ENCODE measurements at places on chromosomes 11 and 22.

GRCh38 chr11:118436639-118437207, 431 bp downstream of the KMT2A start:
- DNase-seq, result no peak

GRCh38 chr11:20670932-20671403, 1.6 kb downstream of the NELL1 start:
- no peak for DNase-seq

DNA sequence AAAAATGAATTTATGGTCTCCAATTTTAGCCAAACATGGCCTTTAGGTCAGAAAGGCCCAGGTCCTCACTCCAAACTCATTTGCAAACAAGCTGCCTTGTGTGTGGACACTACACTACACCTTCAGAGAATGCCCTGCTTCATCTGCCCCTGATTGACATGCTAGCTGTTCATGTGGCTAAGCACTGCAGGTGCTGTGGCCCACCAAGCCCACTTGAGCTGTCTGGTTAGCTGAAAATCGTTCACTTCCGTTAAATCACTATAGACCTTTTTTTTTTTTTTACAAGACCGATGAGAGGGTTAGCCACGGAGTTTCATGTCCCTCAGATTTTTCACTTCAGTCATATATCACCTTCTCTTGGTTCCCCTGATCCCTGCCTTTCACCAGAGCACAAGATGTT, 39.3 kb downstream of the NF2 start:
- no peak for DNase-seq

DNA sequence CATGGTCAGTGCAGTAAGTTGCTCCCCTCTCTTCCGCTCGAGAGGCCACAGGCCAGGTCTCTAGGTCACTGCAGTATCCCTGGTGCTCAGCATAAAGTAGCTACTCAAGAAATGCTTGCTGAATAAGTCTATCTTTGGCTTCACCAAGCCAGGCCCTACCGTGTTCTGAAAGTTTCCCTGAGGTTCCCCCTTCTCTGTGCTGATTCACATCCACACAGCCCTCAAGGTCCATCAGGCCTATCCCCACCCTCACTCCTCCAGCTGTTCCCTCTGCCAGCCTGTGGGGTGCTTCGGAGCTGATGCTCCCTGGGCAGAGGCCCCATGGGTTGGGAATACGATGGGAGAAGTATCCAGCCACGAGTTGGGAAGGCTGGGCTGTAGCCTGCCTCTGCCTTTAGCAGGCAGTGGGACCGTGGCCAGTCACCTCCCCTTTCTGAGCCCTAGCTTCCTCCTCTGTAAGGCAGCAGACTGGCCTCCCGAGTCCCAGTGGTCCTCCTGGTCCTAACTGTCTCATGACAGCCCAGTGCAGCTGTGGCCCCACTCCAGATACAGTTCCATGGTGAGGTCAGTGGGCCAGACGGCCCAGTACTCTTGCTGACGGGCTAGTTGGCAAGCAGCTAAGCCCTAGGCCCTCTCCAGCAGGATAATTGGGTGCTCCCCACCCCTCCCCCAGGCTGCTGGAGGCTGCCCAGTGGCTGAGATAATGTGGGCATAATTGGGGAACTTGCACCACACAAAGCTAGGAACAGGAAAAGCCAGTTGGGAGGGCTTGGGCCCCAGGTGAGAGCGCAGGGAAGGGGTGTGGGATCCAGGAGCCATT, 48.2 kb downstream of the NECTIN1 start:
- peak; percentile 45 for DNase-seq

GRCh38 chr11:26950260-26950719, 43.6 kb upstream of the FIBIN start:
- DNase-seq, result peak; percentile 33

GRCh38 chr22:43273902-43274484, 69.2 kb downstream of the SCUBE1 start:
- DNase-seq, result peak; percentile 73

DNA sequence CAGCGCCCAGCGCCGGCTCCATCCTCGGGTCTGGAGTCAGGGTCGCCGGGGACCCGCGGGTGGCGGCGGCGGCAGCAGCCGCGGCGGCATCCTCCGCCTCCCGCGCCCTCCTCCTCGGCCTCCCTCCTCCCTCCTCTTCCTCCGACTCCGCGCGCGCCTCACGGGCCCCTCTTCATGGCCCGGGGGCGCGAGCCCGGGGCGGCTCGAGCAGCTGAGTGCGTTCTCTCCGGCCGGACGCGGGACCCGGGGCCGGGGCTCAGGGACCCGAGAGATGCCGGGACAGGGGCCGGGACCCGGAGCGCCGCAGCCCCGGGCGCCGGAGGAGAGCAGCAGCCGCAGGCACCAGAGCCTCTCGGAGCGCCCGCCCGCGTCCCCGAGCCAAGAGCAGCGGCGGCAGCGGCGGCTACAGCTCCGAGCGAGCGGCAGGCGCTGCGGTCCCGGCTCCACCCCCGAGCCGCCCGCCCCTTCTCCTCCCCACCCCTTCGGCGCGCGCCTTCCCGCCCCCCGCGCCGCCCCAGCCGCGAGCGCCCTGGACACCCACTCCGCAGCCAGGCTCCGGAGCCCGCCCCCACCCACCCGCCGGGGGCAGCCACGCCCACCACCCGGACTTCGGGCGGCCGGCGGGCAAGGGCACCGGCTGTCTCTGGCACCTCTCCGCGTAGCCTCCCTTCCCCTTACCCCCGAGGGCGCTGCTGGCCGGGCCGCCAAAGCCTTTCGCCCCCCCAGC, at the start of gene CHST1:
Gene CHST1, minus strand, starts transcription at position 417 of the 727 bp plus-strand sequence. CDS start 14,699 bp downstream, outside the sequence.
- peak; percentile 62 for DNase-seq

- DNase-seq, result no peak
These were observed 305.9 kb downstream of the BRD1 start for GRCh38 chr22:49521787-49522224.

DNA sequence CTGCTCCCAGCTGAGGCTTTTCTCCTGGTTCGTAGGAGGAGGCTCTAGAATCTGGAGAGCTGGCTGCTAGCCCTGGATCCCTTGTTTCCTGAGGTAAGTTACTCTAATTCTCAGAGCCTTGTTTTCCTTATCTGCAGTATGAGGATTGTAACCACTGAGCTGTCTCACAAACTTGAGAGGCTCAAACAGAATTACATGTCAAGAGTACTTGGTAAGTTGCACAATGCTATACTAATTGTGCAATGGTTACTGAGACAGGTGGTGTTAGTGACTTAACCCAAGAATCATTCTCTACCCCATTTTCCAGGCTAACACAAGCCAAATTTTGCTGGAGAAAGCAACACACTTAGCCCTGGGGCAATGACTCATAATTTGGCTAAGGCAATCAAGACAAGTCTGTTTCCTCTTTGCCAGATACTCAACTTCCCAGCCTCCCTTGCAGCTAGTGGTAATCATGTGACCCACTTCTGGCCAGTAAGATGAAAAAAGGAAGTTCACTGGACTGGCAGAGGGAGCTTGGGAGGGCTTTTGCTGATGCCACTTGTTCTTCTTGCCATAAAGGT, 348.0 kb downstream of the TENM4 start:
- peak; percentile 88 for DNase-seq

DNA sequence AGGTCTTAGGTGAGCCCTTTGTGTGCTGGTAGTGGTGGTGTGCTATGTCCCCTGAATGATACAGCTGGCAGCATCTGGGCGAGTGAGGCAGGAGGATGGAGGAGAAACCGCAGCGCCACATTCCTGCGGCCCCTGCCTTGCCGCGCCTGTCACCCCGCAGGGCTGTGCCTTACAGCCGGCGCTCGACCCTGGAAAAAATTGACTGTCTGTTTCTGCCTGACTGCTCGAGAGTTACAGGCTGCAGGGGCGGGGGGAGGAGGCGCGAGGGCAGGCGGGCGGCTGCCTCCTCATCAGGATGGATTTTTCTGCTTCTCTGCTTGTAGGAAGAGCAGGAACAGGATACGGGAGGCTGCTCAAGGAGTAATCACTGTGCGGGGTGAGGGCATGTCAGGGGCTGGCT, 443.4 kb downstream of the MIAT start:
- peak; percentile 94 for DNase-seq

GRCh38 chr11:35144806-35145205, 5.8 kb downstream of the CD44 start:
- DNase-seq, result peak; percentile 38

DNA sequence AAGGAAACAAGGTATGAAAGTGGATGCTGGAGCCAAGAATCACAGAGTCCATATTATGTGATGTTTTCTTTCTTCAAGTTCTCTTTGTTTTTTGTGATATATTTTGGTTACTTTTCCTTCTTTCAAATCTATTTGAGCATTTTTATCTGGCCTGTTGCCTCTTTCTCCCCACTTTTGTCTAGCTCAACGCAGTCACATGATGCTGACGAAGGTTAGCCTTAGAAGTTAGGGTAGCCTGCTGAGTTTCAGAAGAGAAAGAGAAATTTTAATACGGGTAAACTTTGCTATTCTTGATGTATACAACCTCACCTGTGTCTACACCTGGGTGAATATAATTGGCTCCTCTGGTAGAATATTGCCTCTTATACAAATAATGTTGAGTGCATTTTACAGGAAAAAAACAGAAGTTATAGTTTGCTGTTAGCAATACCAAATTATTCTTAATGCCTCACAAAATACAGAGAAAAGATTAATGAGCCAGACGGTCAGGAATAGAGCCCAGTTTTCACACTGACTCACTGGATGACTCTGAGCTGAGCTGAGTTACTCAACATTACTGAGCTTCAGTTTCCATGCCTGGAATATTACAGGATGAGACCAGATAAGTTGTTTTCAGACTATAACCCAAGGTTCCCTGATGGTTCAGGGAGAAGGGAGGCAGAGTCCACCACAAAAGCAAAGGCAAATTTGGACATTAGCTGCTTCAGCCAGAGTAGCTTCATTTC, 161.6 kb upstream of the BDNF start:
- peak; percentile 81 for DNase-seq

GRCh38 chr11:89667001-89667400, 43.1 kb upstream of the TRIM77 start:
- DNase-seq, result no peak

DNA sequence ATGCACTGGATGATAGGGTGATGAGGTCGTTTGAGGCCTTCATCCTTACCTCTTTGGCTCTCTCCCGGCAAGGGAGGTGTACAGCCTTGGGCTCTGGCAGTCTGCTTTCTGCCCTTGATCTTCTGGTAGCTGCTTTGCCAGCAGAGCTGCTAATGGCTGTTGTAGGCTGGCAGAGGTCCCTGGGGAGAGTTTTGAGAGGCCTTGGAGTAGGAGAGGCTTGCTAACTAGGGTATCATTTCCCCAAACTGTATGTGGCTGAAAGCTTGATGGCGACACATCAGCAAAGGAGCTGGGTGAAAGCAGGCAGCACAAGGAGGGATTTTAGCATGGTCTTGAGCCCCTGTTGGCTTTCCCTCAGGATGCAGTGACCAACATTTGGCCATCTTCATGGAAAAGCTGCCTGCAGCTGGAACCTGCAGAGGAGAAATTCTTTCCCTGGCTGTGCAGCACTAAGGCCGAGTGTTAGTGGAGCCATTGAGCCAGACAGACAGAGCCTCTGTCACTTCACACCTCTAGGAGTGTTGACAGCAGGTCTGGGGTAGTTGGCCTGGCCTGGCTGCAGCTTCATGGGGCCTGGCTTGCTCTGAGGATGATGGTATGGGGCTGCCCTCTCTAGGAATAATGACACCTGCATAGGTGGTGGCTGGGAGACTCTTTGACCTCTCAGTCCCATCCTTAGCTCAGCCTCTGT, 3.5 kb upstream of the AMPD3 start:
- DNase-seq, result no peak

DNA sequence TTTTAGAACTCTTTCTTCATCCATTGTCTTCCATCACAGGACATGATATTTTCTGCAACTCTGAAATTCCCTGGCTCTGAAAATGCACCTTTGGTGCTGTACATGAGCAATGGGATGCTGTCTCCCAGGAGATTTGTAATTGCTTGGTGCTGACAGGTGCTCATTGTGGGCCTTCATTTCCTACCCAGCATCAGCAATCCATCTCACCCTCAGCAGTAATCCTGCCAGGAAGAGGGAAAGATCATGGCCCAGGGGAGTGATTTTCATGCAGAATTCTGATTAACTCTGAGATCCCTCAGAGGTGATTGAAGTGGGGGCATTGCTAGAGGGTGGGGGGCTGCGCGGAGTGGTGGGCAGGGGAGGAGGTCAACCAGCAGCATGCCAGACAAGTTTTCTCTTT, 651.7 kb downstream of the NELL1 start:
- no peak for DNase-seq

DNA sequence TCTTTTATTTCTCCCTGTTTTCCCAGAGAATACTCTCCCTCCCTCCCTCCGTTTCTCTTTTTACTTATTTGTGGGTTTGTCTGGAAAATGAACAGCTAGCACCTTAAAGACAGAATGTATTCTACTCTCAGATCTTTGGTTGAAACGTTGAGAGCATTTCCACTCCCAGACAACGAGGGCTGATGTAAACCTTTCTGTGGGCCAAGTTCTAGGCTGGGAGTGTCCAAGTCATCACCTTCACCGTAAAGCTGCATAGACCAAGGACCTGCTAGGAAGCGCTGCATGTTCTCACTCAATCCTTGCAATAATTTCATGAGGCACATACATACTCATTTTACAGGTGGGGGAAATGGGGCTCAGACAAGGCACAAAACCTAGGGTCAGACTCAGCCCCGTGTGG, 32.4 kb downstream of the MYH9 start:
- DNase-seq, result no peak

- no peak for DNase-seq
These were observed 1.1 kb downstream of the ST13 start for GRCh38 chr22:40855071-40855978.

GRCh38 chr22:22720724-22721261, 76.4 kb downstream of the GGTLC2 start:
- no peak for DNase-seq

DNA sequence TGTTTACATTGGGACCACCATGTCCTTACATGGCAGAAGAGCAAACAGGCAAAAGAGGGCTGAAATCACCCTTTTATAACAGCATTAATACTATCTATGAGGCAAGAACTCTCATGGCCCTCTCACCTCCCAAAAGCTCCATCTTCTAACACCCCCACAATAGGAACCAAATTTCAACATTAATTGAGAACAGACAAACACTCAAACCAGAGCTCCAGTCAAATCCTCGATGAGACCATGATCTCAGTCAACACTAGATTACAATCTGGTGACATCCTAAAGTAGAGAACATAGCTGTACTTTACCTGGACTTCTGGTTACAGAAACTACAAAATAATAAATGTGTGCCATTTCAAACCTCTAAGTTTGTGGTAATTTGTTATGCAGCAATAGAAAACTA, 25.1 kb downstream of the OR2AG2 start:
- no peak for DNase-seq

DNA sequence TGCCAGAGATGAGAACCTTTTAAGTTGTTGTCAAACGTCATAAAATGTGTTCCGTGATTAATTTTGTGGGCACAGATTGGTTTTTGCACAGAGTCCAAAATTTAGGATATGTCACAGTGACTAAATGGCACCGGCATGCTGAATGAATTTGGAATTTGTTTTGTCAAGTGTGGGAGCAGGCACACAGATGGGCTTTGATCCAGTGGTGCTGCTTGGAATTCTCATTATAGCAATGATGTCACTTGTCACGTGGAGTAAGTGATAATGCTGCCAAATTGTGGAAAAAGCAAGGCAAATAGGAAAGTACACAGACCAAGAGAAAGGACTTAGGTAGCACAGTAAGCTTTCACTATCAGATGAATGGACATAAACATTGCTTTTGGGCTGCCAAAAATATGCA, 8.0 kb upstream of the LIN7C start:
- peak; percentile 89 for DNase-seq

GRCh38 chr11:34647131-34647530, 26.2 kb downstream of the EHF start:
- DNase-seq, result no peak

GRCh38 chr22:43897751-43898261, 6.0 kb upstream of the PNPLA5 start:
- DNase-seq, result peak; percentile 68

GRCh38 chr22:25067851-25068421, 115.4 kb downstream of the KIAA1671 start:
- DNase-seq, result peak; percentile 46

- no peak for DNase-seq
These were observed 70.2 kb downstream of the TP53I11 start for GRCh38 chr11:44880511-44880910.

Data from astrocyte of the hippocampus (primary cell).